Muscle of arm (tissue), 14 donors: ENCODE measurements at places on chromosomes 2 and 18. TPM values are rescaled to one million over a fixed set of nuclear protein-coding genes. Genes with fewer than 3 reads are reported as not detected.

- DNase-seq: no peak
Observed at GRCh38 chr2:189662669-189663226, 1.5 kb downstream of the ASNSD1 start.

DNA sequence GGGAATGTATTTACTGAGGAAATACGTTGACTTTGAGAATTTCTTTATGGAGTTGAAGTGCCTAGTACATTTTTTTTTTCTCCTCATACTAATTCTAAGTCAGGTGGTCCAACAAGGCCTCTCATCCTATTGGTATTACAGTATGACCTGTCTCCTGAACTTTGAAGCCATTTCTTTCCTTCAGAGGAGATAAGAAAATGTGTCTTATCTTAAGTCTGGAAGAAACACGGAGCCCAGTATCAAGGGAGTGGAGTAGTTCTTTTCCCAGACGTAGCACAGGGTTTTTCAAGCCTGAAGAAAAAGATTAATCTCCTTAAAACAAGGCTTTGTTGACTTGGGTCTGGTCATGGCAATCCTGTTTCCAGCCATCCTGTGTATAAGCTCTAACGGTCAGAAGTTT is 11.6 kb upstream of the CPS1 start:
- DNase-seq: no peak

DNA sequence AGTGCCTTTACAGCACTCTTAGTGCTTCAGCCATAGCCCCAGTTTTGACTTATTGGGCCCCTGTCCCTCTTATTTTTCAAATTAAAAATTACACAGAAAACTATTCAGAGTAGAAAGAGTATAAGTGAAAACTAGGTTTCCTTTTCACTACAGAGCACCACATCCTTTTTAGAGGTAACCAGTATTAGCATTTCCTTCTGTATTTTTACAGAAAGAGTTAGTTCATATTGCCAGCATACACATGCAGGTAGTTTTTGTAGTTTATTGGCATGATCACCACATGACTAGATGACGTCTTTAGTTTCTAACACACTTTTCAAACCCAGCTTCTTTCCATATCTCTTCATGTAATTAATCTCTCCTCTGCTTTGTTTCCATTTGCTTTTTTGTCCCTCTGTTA is 66.4 kb downstream of the UBE2E3 start:
- no peak for DNase-seq

Gene PROKR1
- 1.4 TPM for polyA plus RNA-seq
